WERI-Rb-1 (cell line): ENCODE measurements at places on chromosomes 1 and 21.

DNA sequence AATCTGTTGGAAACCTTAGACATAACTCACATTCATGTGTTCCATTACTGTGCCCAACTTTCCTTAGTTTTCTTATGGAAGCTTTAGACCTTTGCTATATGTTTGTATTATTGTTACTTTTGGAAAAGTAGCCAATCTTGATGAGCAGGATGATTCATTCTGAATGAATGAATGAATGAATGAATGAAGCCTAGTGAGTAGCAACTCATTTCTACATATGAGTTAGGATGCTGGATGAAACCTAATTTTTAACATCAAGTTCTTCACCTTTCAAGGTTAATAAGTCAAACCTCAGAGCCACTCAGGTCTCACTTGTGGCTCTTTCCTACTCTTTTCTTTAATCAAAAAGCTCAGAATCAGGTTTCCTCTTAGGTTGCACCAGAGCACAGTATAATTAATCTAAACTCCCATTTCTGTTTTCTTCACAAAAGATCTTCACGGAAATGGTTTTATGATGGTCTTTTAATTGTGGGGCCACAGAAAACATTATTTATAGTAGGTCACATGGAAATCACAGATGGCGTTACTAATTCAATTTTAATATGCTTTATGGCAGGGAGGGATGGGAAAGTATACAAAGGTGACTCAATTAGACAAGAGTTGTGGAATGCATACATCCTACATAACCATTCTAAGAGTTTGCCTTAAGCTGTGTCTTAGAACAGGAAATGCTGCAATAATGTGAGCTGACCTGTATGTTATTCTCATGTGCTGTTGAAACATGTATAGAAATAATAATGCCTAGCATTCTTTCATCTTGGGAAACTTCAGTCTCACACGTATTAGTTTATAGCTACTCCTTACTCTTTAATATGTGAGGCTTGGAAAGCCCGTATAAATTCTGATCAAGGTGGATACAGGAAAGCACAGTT, 4.5 kb upstream of the DDX59 start:
- DNase-seq = no peak

GRCh38 chr1:47682198-47682597, 244.4 kb downstream of the FOXD2 start:
- no peak for DNase-seq

GRCh38 chr21:26443867-26444266, 129.2 kb downstream of the CYYR1 start:
- no peak for DNase-seq

- DNase-seq = no peak
These were observed 23.1 kb downstream of the CLDN14 start for GRCh38 chr21:36456729-36457414.

GRCh38 chr1:46438346-46438745, 44.2 kb downstream of the FAAH start:
- no peak for DNase-seq

GRCh38 chr1:92169214-92170005, 48.3 kb upstream of the C1orf146 start:
- no peak for DNase-seq

GRCh38 chr1:57019236-57019839, 53.5 kb upstream of the C8B start:
- peak; percentile 13 for DNase-seq

DNA sequence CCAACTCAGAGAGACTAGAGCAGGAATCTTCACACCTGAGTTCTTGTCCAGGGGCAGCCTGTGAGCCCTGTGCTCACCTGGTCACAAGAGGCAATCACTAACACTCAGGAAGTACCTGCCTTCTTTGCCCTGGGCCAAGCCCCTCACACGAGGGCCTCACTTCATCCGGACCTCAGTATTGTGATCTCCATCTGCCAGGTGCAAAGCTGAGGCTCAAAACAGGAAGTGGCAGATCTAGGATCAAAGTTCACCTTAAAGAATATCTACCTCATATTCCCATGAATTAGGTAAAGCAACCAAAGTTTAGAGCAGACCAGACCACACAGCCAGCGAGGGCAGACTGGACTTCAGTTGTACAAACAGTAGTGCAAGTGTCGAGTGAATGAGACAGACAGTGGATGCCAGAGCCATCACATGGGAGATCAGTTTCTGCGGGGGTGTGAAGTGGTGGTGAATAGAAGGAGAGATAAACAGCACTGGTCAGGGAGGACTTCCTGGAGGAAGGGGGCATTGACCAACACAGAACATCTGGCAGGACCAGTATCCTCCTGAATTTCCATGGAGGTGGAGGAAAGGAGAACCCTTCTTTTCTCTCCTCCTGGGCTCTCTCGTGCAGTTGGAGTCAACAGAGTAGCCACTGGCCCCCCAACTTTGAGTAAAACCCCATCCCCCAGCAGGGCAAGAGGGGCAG, 116.6 kb upstream of the ZBTB40 start:
- no peak for DNase-seq

DNA sequence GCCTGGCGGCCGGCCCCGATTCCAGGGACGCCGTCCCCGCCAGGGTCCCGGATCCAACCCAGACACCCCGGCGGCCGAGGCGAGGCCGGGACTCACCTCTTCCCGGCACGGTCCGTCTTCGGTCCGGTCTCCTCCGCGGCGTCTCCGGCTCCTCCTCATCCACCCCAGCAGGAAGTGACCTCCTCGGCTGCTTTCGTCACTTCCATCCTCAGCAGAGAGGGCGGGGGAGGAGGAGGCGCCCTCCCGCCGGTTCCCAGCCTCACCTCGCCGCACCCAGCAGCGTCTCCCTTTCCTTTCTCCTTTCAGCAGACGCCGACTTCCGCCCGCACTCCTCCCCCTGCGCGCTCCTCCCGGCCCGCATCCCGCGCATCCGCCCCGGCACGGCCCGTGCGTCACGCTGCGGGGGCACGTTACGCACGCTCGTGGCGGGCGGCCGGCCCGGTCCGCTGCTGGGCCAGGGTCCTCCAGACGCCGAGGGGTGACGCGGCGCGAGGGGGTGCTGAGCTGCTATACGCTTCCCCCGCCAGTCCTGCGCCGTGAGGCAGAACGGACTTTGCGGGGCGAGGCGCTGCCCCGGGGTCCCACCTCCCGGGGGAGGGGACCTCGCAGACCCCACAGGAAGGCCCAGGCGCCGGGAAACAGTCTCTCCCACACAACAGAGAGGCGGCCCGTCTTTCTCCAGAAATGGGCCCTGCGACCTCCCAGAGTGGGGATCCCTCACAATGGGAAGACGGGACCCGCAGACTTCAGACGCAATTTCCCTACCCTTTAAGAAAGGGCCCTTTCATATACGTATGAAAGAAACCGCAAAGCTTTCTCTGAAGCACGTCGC, at the start of gene ETV3:
Gene ETV3 (minus strand): TSS at position 176 of the 832 bp plus-strand sequence. CDS start 2,043 bp downstream, outside the sequence.
- peak; percentile 99 for DNase-seq

GRCh38 chr1:68442822-68443556, 6.8 kb downstream of the RPE65 start:
- DNase-seq = peak; percentile 50

- DNase-seq = no peak
These were observed 50.4 kb downstream of the TENT5C start for GRCh38 chr1:117656202-117656641.

GRCh38 chr1:21579791-21580190, 70.6 kb downstream of the ALPL start:
- no peak for DNase-seq

GRCh38 chr1:232029315-232029714, 402.7 kb downstream of the DISC1 start:
- no peak for DNase-seq
